ENCODE measurements at places on chromosomes 6 and 20.

DNA sequence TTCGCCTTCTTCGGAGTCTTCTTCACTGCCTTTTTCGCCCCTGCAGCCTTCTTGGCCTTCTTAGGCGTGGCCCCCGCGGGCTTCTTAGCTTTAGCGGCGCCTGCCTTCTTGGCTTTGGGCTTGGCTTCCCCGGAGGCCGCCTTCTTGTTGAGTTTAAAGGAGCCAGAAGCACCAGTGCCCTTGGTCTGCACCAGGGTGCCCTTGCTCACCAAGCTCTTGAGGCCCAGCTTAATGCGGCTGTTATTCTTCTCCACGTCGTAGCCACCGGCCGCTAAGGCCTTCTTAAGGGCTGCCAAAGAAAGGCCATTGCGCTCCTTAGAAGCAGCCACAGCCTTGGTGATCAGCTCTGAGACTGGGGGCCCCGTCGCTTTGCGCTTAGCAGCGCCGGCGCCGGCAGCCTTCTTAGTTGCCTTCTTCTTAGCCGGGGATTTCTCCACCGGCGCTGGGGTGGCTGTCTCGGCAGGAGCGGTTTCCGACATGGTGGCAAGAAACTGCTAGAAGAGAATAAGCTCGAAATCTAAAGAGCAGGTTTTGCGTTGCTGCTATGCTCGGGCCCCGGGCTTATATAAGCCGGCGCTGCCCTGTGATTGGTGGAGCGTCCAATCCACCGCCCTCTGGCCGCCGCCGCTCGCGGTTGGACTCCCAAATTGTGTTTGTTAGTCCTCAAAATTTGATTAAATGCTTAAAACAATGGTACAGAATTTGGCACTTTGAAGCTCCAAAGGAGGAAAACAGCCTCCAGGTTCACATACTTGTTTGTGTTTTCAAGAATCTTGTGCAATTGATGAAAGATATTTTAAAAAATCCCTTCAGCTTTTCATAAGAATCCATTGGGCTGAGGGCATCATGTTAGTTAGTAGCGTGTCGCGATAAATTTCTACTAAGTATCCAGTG lies 44.9 kb downstream of the OR2B2 start:
- DNase-seq: peak; percentile 64

GRCh38 chr6:88266126-88266525 lies 100.0 kb upstream of the CNR1 start:
- no peak for DNase-seq

- DNase-seq: no peak
Observed at GRCh38 chr6:104357928-104358327, 501.8 kb downstream of the HACE1 start.

- DNase-seq: no peak
Observed at GRCh38 chr6:159945801-159946392, 23.0 kb upstream of the IGF2R start.

DNA sequence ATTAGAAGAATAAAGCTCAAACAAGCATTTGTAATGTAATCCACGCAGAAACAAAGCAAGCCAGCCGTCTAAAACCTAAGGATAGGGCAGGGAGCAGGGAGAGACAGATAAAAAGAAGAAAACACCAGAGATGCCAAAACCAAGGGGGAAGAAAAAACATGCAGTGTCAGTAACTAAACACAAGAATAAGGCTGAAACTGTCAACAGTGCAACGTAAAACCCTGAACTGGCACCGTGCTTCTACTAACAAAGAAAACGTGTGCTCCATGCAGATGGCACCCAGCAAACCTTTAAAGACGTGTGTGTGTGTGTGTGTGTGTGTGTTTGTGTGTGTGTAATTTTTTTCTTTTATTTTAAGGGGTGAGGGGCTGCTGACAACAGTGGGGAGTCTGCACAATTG lies 88.4 kb upstream of the TAB2 start:
- no peak for DNase-seq

- DNase-seq: no peak
Observed at GRCh38 chr6:56628105-56628504, 14.6 kb downstream of the DST start.

GRCh38 chr6:75818098-75818855 lies 69.2 kb downstream of the MYO6 start:
- DNase-seq: peak; percentile 46

- DNase-seq: peak; percentile 6
Observed at GRCh38 chr6:74735304-74735703, 470.5 kb downstream of the COL12A1 start.

- DNase-seq: no peak
Observed at GRCh38 chr6:101236709-101237108, 156.8 kb upstream of the GRIK2 start.

DNA sequence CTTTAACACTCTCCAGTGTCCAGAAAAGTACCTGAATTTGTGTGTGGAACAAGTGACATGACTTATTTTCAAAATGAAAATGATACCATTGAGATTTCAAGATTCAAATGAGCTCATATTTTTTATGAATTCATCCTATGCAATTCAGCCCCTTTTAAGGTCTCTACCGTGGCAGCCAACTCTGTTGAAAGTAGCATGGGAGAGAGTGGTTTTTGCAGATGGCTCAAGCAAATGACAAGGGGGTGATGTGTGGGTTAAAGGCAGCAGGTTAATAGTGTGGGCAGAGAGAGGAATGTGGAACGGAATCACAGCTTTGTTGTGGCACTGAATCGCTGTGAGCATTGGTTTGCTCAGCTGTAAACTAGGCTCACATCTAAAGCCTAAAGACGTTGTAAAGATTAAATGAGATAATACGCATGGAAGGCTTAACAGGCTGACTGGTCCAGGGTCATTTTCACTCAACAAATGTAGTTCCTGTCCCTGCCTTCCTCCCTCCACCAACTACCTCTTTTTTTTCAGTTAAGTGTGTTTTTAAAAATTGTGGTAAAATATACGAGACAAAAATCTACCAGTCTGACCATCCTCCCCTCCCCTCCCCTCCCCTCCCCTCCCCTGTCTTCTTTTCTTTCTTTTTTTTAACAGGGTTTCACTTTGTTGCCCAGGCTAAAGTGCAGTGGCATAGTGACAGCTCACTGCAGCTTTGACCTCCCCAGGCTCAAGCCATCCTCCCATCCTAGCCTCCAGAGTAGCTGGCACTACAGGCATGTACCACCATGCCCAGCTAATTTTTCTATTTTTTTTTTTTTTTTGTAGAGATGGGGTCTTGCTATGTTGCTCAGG lies 114.7 kb upstream of the ZNF217 start:
- DNase-seq: peak; percentile 73

- no peak for DNase-seq
Observed at GRCh38 chr6:29667158-29667557, 10.3 kb downstream of the MOG start.

DNA sequence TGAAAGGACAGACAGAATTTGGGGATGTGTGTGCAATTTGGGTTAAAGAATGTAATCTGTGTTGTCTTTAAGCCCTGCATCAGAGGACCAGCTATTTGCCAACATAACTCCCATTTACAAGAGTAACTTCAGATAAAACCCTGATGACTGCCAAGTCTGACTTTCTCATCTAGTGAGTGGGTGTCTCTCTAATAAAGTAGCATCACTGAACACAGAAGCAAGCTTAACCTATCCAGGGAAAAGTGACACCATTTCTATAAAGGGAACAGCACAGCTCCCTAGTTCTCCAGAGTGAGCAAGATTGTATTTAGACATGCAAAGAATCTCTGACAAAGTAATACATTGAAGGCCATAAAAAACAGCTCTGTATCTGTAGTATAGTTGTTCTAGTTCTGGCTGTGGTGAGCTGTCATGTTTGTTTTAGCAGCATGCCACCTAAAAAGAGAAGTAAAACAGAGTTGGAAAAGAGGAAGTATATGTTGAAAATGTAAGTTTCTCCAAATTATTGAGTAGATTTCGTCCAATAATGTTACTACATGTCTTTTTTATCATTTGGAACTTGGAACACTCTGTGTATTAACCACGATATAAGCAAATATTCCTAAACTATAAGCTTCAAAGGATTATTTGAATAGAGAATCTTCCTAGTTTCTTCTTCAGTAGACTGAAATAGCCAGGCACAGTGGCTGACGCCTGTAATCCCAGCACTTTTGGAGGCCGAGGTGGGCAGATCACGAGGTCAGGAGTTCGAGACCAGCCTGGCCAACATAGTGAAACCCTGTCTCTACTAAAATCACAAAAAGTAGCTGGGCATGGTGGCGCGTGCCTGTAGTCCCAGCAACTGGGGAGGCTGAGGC lies 8.8 kb upstream of the PIM1 start:
- no peak for DNase-seq

- DNase-seq: no peak
Observed at GRCh38 chr6:154926366-154926765, 68.7 kb upstream of the TIAM2 start.

- DNase-seq: peak; percentile 73
Observed at GRCh38 chr6:131914967-131915751, 36.0 kb downstream of the CCN2 start.

GRCh38 chr6:91681296-91681695 lies 1094.4 kb upstream of the MAP3K7 start:
- no peak for DNase-seq

DNA sequence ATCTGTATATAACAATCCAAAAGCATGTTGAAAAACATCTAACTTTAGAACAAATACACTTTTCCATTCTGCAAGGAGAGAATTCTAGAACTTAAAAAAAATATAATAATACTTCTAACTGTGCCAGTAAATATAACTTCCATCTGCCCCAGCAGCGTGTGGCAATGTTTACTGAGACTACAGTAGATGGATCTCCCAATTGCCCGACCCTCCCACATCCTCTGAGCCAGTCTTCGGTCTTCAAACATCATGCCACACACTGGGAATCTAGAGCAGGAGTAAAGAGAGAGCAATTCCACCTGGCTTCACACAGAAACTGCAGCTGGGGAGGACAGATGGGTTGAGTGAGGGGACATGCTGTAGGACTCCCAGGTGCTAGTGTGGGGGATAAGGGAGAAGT lies 121.3 kb upstream of the NHSL1 start:
- DNase-seq: no peak

DNA sequence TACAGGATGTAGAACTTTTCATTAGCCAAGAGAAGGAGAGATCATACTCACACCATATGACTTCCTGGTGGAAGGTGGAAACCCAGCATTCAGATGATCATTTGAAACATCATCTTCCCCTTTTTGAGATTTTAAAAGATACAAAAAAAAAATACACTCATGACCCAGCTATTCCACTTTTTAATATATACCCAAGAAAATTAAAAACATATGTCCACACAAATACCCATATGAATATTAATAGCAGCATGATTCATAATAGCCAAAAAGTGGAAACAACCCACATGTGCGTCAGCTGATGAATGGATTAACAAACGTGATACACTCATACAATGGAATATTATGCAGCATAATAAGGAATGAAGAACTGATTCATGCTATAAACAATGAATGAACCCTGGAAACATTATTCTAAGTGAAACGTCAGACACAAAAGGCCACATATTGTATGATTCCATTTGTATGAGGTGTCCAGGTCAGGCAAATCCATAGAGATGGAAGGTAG lies 130.0 kb upstream of the SGK1 start:
- peak; percentile 21 for DNase-seq

DNA sequence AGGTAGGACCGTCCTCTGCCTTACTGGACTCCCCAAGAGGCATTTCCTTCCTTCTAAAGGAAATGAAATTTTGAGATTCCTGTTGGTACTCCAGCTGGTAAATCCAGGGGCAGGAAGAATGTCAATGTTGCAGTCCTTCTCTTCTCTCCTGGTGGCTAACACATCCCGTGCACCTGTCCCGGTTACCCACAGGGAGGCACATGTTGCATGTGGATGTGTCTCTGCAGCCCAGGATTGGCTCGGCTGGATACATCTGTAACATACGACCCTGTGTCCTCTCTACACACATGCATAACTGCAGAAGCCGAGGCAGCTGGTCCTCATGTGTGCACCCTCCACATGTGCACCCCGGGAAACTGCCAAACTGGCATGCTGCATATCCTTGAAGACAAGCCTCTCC lies 1.3 kb upstream of the LRFN2 start:
- DNase-seq: no peak

DNA sequence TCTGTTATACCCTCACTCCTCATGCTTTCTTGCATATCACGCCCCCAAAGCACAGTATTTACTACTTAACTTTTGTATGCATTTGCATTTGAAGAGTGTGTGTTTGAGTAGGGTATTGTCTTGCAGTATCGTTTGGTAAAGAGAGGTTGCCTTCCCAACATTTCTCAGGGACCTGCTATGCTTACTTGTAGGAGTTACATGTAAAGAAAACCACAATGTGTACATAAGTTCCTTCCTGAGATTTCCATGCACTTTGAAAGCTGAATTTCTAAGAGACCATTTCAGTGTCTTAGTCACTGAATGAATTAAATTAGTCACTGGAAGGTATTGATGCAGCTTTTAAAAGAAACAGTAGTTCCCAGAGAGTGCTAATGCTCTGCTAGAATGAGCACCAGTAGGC lies 159.3 kb upstream of the LAMA2 start:
- peak; percentile 64 for DNase-seq

GRCh38 chr20:48600470-48600945 lies 227.3 kb downstream of the PREX1 start:
- no peak for DNase-seq

DNA sequence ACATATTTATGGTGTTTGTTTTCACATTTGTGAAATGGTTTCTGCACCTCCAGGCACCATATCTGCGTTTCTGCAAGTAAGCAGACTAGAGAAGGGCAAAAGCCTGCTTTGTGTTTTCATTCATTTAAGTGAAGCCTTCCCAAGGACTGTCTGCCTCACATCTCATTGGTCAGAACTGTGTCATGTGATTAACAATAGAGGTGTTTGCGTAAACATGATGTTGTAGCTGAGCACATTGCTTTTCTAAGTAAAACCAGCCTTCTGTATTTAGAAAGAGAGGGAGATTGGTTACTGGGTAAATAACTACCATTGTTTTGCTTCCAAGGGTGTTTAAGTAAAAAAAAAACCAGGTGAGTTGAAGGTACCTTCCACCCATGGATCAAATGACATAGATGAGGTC lies 39.7 kb downstream of the SH3BGRL2 start:
- no peak for DNase-seq

- no peak for DNase-seq
Observed at GRCh38 chr20:31673943-31674463, 36.3 kb downstream of the COX4I2 start.

GRCh38 chr20:40728470-40728869 lies 39.4 kb upstream of the MAFB start:
- no peak for DNase-seq
